Mucosa of descending colon (tissue), 3 donors: ENCODE measurements at places on chromosomes 7 and 10.

DNA sequence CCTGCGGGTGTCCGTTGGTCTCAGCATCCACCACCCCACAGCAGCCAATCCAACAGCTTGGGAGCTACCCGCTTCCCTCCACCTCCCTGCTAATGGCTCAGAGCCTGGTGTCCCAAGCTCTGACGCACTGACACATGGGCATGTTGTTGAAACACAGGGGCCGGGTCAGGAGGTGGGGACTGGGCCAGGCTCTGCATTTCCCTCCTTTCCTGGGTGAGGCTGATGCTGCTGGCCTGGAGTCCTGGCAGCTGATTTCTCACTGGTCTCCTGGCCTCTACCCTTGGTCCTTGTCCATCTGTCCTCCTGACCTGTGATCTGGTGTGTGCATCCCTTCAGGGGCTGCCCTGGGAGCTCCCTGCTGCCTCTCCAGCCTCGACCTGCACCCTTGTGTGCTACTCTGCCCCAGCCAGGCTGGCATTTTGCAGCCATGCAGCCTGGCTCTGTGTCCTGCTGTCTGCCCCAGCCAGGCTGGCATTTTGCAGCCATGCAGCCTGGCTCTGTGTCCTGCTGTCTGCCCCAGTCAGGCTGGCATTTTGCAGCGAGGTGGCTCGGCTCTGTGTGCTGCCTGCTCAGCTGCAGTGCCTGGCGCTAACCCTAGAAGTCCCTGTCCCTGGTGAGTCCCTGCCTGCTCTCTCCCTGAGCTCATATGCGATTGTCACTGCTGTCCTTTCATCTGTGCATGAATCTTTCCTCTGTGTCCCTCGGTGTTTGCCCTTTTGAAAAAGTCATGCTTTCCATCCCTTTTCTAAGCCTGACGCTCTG, 14.0 kb downstream of the AMZ1 start:
- DNase-seq: no peak

DNA sequence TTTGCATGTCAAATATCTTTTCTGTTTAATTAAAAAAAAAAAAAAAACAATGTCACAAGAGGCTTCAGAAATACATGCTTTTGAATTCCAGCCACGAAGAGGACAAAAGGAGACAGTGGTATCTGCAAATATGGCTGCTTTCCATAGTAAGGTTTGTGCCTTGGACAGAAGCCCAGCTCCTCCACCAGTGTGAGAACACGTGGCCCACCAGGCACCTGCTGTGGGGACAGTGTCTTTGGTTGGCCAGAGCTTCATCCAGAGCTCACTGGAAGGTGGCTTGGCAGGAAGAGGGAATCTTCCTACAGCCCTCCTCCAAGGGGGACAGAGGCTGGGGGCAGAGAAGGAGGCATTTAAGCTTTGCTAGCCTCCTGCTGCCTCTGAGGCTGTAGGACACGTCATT, 144.6 kb downstream of the GLCCI1 start:
- no peak for DNase-seq

- no peak for DNase-seq
These were observed 340.9 kb upstream of the PCDH15 start for GRCh38 chr10:55141892-55142291.

- DNase-seq: peak; percentile 23
These were observed 34.0 kb downstream of the PODXL start for GRCh38 chr7:131522325-131522930.

DNA sequence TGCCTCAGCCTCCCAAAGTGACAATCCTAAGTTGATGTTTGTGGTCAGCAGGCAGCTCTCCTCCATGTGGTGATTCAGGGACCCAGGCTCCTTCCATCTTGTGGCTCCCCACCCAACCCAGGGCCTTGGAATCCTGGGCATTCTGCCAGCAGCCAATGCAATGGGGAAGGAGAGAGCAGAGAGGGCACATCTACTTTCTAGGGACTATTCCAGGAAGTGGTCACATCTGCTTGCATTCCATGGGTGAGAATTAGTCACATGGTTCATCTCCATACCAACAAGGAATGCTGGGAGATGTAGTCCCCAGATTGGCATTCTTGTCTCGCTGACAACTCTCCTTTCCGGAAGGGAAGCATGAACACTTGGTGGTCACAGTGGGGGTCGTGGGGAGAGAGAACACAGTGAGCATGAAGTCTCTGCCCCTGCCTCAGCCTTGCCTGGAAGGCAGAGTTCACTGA, 9.9 kb upstream of the SRRM3 start:
- DNase-seq: no peak

DNA sequence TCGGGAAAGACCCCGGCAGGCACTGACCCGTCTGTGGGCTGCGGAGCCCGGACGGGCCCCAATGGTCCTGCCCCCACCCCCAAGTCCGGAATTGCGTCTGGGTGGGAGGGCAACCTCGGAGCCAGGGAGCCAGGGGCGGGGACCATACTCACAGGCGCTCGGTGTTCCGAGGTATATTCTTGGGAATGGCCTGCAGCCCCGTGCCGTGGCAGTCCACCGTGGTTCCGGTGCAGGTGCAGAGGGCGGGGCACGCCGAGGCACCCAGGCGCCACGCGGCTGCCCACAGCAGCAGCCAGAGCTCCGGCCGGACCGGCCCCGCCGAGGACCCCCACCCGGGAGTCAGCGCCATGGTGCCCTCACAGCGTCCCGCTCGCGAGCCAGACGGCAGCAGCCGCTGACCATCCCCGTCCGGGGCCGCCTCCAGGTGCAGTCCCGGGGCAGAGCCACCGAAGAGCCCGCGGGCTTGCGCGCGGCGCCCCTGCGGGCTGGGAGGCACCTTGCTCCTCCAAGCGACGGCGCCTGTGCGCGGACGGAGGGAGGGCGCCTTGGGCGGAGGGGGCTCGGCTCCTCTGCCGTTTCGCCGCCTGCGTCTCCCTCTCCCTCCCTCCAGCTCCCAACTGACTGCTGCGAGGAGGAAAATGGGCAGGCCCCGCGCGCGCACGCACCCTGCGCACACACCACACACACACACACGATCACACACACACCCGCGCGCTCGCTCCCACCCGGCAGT, at the start of gene SLIT1:
TSS of gene SLIT1 (minus strand) at position 634 of the 733 bp plus-strand sequence. CDS start at position 349, 285 bp downstream.
- DNase-seq: no peak

DNA sequence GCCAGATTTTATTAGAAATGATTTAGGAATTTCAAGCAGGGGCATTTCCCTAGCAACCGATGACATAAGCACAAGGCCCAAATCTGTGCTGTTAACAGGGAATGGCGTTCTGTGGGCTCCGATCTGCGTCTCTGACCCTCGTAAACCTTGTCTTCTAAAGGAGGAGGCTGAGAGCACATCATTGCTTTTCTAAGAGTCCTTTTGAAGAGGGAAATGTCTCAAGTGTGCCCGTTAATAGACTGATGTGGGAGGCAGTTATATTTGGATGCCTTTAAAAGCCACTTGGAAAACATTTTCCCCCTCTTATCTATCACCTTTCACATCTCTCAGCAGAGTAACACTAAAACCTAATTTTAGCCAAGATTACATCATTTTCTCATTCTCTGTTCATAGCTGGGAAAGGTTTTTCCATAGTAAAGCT, 424.1 kb upstream of the GALNT17 start:
- DNase-seq: no peak

GRCh38 chr7:158734861-158735260, 30.3 kb upstream of the NCAPG2 start:
- no peak for DNase-seq

DNA sequence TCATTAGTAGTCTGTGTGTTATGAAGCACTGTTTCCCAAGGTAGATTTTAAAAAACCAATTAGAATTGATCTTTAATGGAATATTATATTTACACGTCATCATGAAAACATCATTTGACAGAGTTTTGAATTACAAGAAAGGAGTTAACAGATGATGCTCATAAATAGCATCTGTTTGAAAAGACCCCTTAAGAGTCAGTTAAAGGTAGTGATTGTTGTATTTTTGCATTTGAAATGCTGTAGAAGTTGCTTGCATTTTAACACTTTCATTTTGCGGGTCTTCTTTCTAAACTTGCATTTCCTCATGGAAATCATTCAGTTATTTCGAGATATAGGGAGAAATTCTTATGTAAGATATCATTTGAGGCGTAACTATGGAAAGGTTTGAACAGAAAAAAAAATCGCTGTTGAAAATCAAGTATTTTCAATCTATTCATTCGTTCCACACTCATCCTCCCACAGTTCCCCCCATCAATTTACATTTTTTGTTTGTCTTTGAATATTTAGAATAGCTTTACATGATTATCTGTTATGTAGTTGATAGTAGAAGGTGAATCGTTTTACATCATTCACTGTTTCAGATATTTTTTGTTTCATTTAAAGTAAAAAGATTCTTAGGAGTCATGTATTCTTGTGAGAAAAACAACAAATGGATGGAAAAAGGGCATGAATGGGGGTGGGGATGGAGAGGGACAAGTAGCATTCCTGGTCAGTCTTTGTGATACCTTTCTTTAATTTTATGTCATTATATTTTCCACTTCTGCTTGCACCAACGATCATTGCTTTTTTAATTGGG, 3.0 kb upstream of the SKIDA1 start:
- DNase-seq: no peak

GRCh38 chr10:44992070-44992731, 8.5 kb upstream of the ZNF22 start:
- no peak for DNase-seq

DNA sequence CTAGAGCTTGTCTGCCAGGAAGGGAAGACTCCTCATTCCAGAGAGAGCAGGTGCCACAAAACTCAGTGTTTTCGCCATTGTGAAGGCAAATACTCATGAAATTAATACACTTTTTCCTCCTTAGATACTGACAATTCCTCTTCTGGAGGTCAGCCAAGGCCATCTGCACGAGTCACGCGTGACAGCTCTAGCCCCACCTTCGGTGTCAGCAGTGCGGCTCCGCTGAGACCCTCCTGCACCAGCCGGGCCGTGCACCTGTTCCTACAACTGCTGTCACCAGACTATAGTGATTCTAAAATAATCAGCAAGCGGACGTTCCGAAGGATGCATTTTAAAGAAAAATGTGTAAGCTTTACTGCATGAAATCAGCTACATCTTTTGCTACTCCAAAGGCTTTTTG, 127.7 kb downstream of the DIP2C start:
- DNase-seq: no peak

DNA sequence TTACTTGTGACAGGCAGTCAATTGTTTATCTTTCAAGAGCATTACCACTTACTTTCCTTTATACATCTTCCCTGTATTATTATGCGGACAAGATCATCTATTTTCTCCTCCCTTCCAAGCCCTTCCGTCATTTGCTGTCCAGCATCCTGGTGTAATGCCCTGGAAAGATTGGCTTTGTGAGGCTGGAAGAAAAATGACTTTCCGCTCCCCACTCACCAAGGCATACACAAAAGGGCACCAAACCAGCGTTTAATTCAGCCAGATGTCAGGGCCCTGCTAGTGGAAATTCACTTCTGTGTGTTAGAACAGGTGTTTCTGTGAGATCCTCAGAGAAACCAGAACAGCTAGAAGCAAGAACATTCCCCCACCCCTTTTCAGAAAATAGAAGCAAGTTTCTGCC, 128.1 kb upstream of the NANOS1 start:
- DNase-seq: no peak

GRCh38 chr10:132333386-132333785, 1.4 kb downstream of the LRRC27 start:
- no peak for DNase-seq

- peak; percentile 12 for DNase-seq
These were observed 46.9 kb upstream of the SEPTIN7 start for GRCh38 chr7:35753761-35754603.

- DNase-seq: no peak
These were observed 1151.7 kb upstream of the LRRN3 start for GRCh38 chr7:109939207-109939606.
